ENCODE measurements at places on chromosomes 4 and X.

DNA sequence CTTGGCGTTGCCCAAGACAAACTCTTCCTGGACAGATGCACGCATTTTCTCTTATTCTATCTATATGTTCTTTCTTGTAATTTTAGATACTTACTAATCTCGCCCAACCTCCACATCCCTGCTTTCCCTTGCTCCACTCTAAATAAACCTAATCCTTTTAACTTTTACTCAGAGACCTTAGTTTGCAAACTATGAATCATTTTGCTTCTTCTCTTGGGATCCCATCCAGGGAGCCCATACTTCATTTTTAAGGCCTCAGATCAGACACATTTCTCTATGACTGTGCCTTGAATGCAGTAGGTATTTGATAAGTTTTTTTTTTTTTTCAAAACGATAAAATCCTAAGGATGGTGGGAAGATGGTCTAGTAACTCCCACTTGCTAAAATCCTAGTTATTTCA lies 353.8 kb upstream of the HAND2 start:
- DNase-seq = no peak

DNA sequence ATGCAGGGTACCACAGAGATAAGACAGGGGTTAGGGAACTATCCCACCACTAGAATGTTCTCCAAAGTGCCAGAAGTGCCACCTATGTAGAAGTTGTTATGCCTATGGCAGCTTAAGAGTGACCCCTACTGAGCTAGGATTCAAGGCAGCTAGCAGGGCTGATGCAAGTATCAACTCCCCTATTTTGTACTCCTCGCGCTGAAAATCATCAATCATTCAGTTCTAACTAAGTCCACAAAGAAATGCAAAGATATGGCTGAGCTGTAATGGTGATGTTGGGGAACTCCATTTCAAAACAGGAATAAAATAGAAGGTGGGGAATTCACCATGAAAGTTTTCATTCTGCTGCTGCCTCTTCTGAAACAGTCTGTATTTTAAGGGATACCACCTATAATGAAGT lies 13.8 kb downstream of the ACSL4 start:
- no peak for DNase-seq

DNA sequence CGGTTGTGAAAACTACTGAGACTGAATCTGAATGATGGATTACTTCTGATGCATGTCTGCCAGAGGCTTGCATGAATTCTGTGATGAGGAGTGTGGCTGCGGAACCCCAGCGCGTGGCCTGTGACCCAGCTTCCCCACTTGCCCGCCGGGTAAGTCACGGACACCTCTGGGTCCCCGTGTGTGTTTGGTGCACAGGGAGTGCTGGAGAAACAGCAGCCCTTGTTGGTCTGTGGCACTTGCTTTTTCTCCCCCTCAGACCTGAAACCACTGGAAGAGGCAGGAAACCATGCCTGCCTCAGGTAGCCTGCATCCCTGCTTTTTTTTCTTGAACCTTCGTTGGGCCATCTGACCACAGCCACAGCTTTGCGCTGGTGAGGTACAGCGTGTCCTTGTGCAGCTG lies 51.9 kb upstream of the TADA2B start:
- no peak for DNase-seq

DNA sequence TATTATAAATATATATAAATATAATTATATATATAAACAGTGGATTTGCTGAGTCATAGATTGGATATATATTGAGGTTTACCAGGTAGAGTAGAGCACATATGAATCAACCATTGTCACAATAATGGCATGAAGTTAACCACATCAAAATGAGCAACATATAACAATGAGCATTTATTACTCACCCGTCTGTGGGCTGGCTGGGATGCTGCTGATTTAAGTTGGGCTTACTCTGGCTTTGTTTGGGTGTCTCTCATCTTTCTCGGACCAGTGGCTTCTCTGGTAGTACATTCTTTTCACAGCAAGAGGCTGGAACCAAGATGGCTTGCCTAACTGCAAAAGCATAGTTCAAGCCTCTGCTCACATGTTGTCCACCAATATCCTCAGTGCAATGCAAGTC lies 111.7 kb upstream of the TAPT1 start:
- DNase-seq = no peak

GRCh38 chrX:20530406-20530921 lies 263.8 kb upstream of the RPS6KA3 start:
- DNase-seq = no peak

DNA sequence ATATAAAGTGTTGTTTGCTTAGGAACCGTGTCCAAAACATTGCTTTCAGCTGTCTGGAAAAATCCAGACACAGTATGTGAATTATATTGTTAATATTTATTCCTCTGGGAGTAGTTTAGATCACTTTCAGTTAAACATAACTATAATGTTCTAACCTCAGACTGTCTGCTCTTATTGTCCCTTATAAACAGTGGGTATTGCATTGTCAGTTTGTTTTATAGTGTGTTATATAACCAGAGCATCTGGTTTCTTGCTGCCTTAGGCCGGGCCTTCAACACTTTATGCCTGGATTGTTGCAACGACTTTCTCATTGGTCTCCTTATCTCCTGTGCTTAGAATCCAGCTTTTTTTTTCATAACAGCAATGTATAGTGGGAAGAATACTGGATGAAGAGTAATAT lies 26.4 kb downstream of the ATG4A start:
- no peak for DNase-seq

DNA sequence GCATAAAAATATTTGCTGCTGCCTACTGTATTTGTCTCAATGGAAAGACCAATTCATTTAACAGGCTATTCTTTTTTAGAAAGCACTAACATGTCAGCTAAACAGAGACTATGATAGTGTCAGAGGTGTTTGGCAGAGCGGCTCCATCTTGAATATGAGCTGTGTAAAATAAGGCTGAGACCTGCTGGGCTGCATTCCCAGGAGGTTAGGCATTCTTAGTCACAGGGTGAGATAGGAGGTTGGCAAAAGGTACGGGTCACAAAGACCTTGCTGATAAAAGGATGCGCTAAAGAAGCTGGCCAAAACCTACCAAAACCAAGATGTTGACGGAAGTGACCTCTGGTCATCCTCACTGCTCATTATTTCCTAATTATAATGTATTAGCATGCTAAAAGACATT lies 41.8 kb downstream of the NPY5R start:
- DNase-seq = no peak

All from stimulated activated CD4-positive, alpha-beta T cell treated with anti-CD3 and anti-CD28 coated beads, Interleukin-1b, Interleukin-23, amount 100 ng/mL, for 4 hours (primary cell).